Nasal cavity respiratory epithelium epithelial cell of viscerocranial mucosa (primary cell): ENCODE measurements at places on chromosomes 6 and 20. TPM values are rescaled to one million over a fixed set of nuclear protein-coding genes. Genes with fewer than 3 reads are reported as not detected.

Gene MYB
- total RNA-seq: under 0.01 and 0.36 TPM in 2 replicates

Gene HLA-DOA
- 0.07 TPM in 1 of 2 replicates, not detected in the other for total RNA-seq

Gene GJA1
- total RNA-seq: 101 and 212 TPM in 2 replicates

Gene CUL9
- total RNA-seq: 30.8 and 54.0 TPM in 2 replicates
